ENCODE measurements at places on chromosomes 13 and 19.

GRCh38 chr13:101025519-101025918 lies 350.9 kb upstream of the TMTC4 start:
- no peak for DNase-seq

GRCh38 chr19:42335971-42336370 lies 10.5 kb downstream of the MEGF8 start:
- DNase-seq, result no peak

- DNase-seq, result no peak
These were observed 66.0 kb upstream of the TNFRSF19 start for GRCh38 chr13:23504180-23504579.

DNA sequence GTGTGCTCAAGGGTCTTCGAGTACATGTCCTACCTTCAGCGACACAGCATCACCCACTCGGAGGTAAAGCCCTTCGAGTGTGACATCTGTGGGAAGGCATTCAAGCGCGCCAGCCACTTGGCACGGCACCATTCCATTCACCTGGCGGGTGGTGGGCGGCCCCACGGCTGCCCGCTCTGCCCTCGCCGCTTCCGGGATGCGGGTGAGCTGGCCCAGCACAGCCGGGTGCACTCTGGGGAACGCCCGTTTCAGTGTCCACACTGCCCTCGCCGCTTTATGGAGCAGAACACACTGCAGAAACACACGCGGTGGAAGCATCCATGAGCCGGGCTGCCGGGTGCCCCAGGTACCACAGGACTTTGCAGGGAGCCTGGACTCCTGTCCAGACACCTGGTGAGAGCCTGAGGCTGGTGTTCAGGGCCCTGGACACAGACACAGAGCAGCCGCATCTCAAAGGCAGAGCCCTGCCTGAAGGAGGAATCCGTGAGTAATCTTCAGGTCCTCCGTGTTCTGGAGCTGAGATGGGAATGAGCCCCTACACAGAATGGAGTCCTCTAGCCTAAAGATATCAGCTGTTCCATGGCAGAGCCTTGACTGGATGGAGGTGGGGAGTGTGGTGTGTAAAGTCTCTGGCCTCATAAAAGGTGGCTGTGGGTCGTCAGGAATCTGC lies 1.5 kb downstream of the ZNF581 start:
- no peak for DNase-seq

DNA sequence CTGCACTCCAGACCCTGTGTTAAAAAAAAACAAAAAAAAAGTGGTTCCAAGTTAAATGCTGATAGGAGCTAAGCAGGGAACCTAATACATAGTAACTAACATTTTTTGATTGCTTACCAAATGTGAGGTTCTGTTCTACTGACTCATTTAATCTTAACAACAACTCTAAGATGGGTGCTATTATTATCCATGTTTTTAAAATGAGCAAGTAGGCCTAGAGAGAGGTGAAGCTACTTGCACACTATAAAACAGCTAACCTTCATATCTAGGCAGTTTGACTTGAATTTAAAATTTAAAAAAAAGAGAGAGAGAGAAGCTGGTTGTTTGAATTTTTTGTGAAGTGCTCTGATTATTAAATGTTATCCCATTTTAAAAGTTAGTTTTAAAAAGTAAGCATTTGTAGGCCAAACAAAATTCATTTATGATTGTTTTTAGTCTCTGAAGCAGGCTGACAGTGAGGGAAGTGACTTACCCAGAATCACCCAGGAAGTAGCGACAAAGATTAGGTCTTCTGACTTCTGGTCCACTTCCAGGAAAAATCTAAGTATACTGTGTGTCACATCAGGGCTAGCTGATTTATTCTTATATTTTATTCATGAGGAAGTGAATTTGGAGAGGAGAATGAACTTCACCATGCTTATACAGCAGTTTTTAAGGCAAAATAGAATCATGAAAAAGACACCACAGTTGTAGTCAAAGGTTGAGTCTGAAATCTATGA lies 2.4 kb downstream of the SIGLECL1 start:
- no peak for DNase-seq

DNA sequence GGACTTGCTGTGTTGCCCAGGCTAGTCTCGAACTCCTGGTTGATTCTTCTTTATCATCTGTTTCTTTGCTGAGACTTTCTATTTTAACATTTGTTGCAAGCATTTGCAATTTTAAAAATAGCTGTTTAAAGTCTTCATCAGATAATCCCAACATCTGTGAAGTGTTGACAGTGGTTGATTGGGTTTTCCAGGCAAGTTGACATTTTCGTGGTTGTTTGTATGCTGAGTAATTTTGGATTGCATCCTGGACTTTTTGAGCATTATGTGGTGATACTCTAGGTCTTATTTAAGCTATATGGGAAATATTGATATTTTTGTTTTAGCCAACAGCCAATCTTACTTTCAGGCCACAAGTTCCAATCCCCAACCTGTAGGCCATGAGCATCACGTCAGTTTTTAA lies 25.1 kb downstream of the AP1M1 start:
- DNase-seq, result no peak

DNA sequence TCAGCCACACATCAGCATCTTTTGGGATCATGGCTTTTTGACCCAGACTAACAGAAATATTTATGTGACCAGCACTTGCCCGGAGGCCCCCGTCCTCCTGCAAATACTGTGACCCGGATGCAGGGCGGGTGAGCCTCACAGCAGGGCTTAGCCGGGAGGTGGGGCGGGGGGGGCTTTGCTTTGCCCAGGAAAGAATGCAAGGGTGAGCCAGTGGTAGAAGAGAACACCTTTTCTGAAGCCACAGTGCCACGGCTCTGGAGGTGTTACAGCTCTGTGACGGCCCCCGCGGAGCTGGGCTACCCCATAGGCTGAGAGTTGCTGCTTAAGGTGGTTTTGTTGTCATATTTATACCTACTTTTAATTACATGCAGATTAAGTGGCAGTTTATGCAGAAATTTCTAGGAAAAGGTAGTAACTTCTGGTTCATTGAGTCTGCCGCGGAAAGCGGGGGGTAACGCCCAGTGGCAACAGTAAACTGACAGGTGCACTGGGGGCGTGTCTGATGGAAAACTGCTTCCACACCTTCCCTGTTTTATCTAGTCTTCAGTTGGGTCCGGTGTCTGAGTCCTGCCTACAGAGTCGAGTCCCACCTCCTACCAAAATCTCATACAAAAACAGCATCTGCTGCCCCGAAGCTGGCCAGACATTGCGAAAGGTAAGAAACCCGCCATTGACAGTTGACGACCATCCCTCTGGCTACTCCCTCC lies 187.9 kb downstream of the TEX29 start:
- DNase-seq, result no peak

DNA sequence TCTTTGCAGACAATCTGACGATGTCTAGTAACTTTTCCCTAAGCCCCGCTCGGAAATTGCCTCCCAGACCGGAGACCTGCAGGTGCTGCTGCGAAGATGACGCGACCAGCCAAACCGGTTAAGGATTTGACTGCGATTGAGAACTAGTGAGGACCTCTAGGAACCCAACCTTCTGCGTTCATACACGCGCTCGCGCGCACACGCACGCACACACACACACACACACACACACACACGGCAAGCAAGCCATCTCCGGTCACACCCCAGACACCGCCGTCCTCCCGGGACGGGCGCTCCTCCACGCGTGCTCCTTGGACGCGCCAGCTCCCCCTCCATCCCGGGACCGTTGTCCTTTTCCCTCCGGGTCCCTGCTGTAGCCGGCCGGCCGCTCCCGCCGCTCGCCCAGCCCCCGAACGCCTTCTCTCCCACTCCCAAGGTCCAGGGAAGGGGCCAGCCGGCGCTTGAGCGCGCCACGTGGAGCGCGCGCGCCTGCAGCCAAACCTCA lies 1.2 kb downstream of the TBC1D4 start:
- DNase-seq, result peak; percentile 61

GRCh38 chr19:50459067-50459456 lies 17.2 kb upstream of the EMC10 start:
- DNase-seq, result no peak

GRCh38 chr13:71148396-71148795 lies 718.6 kb downstream of the DACH1 start:
- DNase-seq, result no peak

GRCh38 chr19:41807176-41807575 lies 10.8 kb downstream of the CEACAM3 start:
- no peak for DNase-seq

All from Calu3 (cell line).